ENCODE measurements at places on chromosomes 7 and 10. TPM values are rescaled to one million over a fixed set of nuclear protein-coding genes. Genes with fewer than 3 reads are reported as not detected.

Gene ZC3HAV1L
- 1.4 TPM for total RNA-seq

Gene GPR15LG
- total RNA-seq, result not detected

Gene LAMB4
- 0.10 TPM for total RNA-seq

Gene KCNMA1
- 0.42 TPM for total RNA-seq

Gene VSTM4
- 0.10 TPM for total RNA-seq

Gene CALCR
- total RNA-seq, result not detected

Gene RASSF4
- total RNA-seq, result 12.2 TPM

Gene FAM241B
- not detected for total RNA-seq

Data from mononuclear cell (primary cell).